CD4-positive, alpha-beta T cell treated with Interferon gamma for 1 hour (primary cell): ENCODE measurements at places on chromosomes 2 and 18.

DNA sequence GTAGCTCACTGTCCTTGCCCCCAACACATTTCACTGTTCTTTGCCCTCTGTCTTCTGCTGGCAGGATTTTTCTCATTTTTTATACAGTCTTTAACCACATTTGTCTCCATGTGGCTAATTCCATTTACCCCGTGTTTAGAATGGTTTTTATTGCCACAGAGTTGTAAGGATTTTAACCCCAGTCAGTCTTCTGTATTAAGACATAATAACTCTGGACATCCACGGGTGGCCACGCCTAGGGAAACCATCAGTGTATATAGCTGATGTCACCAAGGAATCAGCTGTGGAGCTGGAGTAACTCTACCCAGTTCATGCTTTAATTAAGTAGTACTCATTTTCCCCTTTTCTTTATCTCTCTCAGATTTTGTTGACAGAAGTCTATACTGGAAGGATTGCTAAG, 139.8 kb downstream of the MAP4K4 start:
- DNase-seq = no peak

DNA sequence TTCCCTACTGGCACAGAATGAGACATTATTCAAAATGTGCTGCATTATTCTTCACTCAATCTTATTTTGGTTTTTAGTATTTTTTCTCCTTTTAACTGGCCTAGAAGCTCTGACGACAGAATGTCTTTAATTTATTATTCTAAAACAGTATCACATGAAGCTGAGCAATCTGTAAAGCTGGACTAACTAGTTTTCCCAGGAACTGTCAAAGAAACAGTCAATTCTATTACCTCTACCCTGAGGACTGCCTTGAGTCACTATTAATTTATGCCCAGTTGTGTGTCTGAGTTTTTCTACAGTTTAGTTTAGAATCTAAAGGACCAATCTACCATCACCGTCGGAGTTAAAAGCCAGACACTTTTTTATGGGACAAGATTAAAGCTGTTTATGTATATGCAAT, 31.6 kb downstream of the MBD2 start:
- DNase-seq = no peak

- DNase-seq = no peak
Measured at GRCh38 chr2:20471902-20472559, 25.2 kb downstream of the RHOB start.

DNA sequence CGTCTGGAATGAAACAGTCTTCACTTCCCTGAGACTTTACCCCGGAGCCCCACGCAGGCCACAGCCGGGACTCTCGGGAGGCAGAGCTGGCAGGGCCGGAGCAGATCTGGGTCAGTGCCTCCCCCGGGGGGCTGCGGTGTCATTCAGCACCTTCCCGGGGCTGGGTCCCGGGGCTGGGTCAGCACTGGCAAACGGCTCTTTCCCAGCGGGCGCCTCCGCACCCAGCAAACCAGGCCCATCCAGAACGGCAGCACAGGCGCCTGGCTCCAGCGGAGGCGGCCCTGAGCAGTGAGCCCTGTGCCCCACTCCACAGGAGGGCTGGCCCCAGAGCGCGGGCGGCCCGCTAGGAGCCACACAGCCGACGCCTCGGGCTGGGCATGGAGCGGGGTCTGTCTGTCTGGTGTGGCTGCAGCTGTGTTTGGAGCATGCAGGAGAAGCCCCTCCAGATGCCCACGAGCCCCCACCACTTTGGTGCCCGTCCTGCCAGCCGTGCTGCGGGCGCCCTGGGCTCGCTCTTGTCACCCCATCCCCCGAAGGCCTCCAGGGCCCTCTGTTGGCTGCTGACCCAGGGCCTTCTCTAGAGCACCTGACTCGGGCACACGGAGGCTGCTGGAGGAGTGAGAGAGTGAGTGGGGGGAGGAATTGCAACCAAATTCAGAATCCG, 132.1 kb upstream of the CTDP1 start:
- DNase-seq = no peak

DNA sequence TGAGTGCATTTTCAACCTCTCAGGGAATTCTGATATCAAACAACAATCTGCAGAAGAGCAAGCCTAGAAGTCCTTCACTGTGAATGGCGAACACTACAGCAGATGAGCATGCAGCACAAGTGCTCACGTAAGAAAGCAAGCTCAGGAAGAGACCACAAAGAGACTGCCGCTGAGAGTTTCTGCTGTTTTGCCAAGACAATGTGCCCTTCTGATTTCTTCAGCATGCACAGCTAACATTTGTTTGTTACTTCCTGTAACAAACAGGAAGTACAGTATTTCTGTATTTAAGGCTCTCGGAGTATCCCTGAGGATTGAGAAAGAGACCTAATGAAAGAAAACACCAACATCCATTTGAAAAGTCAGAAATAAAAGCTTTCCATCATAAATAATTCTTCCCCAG, 45.9 kb downstream of the MBOAT2 start:
- DNase-seq = no peak

DNA sequence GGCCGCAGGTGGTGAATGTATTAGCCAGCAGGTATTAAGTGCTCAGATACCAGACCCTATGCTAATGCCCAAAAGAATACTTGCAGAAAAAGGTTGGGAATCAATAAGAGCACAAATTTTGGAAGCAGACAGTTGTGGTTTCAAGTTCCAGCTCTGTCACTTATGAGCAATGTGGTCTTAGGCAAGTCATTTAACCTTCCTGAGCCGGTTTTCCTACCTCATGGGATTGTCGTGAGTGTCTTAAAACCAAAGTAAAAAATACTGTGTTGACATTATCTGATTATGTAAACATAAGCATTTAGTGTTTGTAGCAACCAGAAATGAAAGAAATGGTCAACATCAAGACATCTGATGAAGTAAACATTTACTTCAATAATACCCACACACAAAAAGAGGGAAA, 93.0 kb upstream of the CHST9 start:
- no peak for DNase-seq

DNA sequence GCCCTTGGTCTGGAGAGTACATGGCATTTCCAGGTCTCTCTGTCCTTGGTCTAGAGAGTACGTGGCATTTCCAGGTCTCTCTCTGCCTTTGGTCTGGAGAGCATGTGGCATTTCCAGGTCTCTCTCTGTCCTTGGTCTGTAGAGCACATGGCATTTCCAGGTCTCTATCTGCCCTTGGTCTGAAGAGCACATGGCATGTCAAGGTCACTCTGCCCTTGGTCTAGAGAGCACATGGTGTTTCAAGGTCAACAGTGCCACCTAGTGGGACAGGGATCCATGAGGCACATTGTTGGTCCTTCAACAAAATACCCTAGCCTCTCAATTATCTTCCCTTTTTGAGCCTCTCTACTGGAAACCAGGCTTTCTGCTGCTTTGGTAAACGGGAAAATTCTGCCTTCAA, 250.2 kb downstream of the OTX1 start:
- no peak for DNase-seq

GRCh38 chr2:173854840-173855239, 110.3 kb downstream of the SP3 start:
- no peak for DNase-seq

- DNase-seq = no peak
Measured at GRCh38 chr2:171524018-171524401, 1.7 kb downstream of the CYBRD1 start.

- DNase-seq = peak; percentile 24
Measured at GRCh38 chr2:6780765-6781274, 84.9 kb downstream of the CMPK2 start.

DNA sequence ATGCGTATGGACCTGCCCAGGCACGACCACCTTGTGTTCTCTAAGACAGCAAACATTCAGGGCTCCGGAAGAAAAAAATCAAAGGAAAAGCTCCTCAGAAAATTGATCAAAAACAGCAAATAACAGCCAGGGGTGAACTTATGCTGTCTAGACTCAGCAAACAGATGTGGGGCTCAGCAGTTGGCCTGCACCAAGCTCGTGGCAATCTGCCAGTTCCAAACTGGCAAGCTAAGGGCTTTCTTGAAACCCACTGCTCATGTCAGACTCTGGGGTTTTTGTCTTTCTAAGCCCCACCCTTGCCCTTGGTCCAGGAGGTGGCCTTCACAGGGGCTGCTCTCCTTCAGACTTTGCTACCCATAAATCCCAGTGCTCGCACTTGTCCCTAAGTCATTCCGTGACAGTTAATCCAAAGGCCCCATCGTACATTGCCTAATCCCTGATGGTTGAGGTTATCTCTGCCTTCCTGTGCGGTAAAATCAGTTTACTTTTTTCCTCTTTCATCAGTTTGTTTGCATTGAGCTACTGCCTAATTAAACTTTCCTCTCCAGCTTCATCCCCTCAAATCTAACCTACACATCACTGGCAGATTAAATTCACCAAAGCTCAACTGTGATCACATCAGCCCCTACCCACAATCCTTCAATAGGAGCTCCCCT, 408.0 kb downstream of the LRATD1 start:
- DNase-seq = no peak

DNA sequence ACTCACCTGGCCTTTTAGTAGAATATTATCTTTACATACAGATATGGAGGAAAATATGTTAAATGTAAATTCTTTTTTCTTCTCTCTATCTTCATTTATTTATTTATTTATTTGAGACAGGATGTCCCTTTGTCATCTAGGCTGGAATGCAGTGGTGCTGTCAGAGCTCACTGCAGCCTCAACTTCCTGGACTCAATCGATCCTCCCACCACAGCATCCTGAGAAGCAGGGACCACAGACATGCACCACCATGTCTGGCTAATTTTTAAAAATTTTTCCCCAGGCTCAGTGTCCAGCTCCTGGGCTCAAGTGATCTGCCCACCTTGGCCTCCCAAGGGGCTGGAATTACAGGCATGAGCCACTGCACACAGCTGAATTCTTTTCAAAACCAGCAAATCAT, 20.3 kb downstream of the KYNU start:
- no peak for DNase-seq

DNA sequence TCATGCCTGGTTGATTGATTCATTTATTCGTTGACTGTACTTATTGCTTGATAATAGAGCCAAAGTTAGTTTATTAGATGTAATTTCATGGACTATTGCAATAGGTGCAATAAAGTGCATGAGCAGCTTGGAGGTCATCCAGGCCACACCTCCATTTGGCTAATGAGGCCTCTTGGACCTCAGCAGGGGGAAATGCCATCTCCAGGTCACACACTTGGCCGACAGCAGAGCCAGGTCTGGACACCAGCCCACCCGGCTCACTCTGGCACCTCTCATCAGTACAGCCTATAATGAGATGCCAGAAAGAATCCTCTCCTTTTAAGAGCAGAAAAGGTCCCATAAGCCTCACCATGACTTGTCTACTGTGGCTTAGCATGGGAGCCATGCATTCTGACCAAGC, 71.2 kb upstream of the AFF3 start:
- no peak for DNase-seq

GRCh38 chr2:10433947-10434885, 13.9 kb downstream of the ODC1 start:
- DNase-seq = no peak

- DNase-seq = no peak
Measured at GRCh38 chr2:11370377-11371091, 26.1 kb upstream of the ROCK2 start.

- no peak for DNase-seq
Measured at GRCh38 chr2:189037518-189037917, 63.3 kb downstream of the COL3A1 start.

- DNase-seq = no peak
Measured at GRCh38 chr2:206639636-206640035, 2.7 kb upstream of the FAM237A start.

DNA sequence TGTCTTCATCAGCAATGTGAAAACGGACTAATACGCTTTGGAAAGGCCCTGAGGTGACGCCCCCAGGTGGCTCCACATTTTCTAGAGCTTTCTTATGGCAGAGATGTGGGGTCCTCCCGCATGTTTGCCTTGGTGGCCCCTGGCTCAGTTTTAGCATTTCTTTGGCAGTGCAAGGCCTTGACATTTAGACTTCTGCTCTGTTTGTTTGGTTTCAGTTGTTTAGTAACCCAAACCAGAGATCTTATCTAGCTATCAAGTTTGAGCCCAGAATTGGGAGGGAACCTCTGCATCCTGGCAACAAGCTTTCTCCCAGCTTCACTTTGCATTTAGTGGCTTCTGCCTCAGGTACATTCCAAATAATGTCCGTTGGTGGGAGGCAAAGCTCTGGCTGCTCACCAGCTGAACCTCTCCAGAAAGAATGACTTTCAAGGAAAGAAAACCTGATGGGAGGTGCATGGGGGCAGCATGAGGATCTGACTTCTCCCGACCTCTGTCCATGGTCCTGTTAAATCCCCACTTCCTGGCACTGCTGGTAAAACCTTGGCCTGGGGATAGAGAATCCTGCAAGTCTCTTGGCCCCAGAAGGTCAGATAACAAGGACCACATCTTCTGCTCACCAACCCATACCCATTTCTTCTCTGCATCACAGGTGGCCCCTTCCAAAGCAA, 12.0 kb upstream of the MBP start:
- no peak for DNase-seq

- no peak for DNase-seq
Measured at GRCh38 chr18:9868857-9869714, 16.7 kb upstream of the TXNDC2 start.

GRCh38 chr2:69561101-69561500, 82.4 kb downstream of the AAK1 start:
- DNase-seq = no peak

DNA sequence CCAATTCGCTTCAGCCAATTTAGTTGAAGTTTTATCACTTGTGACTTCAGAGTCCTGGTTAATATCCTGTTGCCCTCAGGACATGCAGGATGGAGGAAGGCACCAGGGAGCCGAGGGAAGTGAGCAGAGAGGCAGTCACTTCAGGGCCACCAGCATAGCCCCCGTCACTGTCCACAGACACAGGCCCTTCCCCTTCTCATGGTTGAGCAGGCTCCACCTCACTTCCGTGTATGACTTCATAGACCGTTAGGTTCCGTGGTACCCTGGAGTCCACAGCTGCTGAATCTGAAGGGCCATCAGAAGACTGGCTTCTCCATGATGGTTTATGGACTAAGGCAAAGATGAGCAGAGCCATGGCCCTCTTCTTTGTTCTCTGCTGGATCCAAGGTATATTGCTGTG, at the start of gene C2orf92:
TSS of gene C2orf92 (plus strand) at position 266 of the 400 bp plus-strand sequence. CDS start at position 342, 76 bp downstream.
- no peak for DNase-seq

DNA sequence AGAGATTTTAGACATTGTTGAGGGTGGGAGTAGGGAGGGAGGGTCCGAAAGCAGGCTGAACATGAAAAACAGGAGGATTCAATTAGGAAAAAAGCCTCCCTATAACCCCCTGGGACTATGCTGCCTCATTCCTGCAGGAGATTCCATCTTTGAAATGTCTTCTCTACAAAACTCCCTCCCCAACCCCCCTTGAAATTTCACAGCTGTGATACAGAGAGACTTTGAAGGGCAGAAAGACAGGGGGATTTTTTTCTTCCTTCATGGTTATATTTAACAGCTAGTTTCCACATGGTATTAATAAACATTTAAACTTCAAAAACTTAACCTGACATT, 57.6 kb downstream of the TRIB2 start:
- DNase-seq = no peak

- DNase-seq = no peak
Measured at GRCh38 chr2:18546567-18546966, 13.9 kb downstream of the RDH14 start.

- DNase-seq = no peak
Measured at GRCh38 chr2:202104286-202104870, 31.3 kb downstream of the KIAA2012 start.

- no peak for DNase-seq
Measured at GRCh38 chr2:175552902-175553301, 371.4 kb upstream of the ATP5MC3 start.
